ENCODE measurements at places on chromosomes 11 and 22. TPM values are rescaled to one million over a fixed set of nuclear protein-coding genes. Genes with fewer than 3 reads are reported as not detected.

GRCh38 chr11:118226781-118227180 is 2.0 kb upstream of the JAML start:
- DNase-seq = no peak
- peak overlapping the region; percentile 30 for H3K4me3 ChIP-seq
- no peaks in the 10 kb centered on the region for H3K27me3 ChIP-seq
- no peak overlapping the region for H3K27ac ChIP-seq
- H3K4me1 ChIP-seq = peaks cover 52% of the 10 kb centered on the region

- no peaks in the 10 kb centered on the region for H3K36me3 ChIP-seq
- H3K4me3 ChIP-seq = no peak overlapping the region
- H3K27ac ChIP-seq = no peak overlapping the region
- no peaks in the 10 kb centered on the region for H3K4me1 ChIP-seq
- DNase-seq = no peak
- H3K27me3 ChIP-seq = peaks cover 38% of the 10 kb centered on the region
Measured at GRCh38 chr11:113137713-113138529, 176.5 kb upstream of the TTC12 start.

- H3K36me3 ChIP-seq = no peaks in the 10 kb centered on the region
- no peaks in the 10 kb centered on the region for H3K27me3 ChIP-seq
- no peak overlapping the region for H3K27ac ChIP-seq
- no peak for DNase-seq
- peaks cover 19% of the 10 kb centered on the region for H3K4me1 ChIP-seq
- no peak overlapping the region for H3K4me3 ChIP-seq
Measured at GRCh38 chr11:86459002-86459385, 84.3 kb downstream of the CCDC81 start.

DNA sequence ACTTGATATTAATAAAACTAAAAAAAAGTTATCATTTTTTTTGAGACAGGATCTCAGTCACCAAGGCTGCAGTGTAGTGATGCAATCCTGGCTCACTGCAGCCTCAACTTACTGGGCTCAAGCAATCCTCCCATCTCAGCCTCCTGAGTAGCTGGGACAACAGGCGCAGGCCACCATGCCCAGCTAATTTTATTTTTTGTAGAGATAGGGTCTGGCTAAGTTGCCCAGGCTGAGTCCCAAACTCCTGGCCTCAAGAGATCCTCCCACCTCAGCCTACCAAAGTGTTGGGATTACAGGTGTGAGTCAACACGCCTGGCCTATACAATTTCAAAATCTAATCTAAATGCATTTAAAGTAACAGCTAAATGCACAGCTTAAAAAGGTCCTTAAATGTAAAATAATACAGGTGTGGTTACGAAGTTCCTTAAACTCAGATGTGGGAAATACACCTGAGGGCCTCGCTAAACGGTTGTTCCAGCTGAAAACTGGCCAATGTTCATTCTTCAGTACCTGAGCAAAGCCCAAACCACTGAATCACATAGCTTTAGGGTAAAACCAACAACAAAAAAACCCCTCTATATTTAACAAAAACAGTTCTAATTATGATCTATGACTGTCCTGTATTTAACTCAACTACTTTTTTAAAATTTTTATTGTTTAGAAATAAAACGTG is 11.8 kb downstream of the NAP1L4 start:
- H3K4me1 ChIP-seq = peaks cover 48% of the 10 kb centered on the region
- DNase-seq = no peak
- H3K27me3 ChIP-seq = no peaks in the 10 kb centered on the region
- no peak overlapping the region for H3K4me3 ChIP-seq

GRCh38 chr11:6200975-6201374 is 2.0 kb downstream of the OR52W1 start:
- peak overlapping the region; percentile 27 for H3K27ac ChIP-seq
- H3K27me3 ChIP-seq = peaks cover 2% of the 10 kb centered on the region
- no peak for DNase-seq
- H3K36me3 ChIP-seq = peaks cover 8% of the 10 kb centered on the region

GRCh38 chr11:85740481-85741400 is 54.7 kb upstream of the CCDC89 start:
- H3K4me1 ChIP-seq = peaks cover 42% of the 10 kb centered on the region
- H3K36me3 ChIP-seq = peaks cover 5% of the 10 kb centered on the region
- no peak overlapping the region for H3K4me3 ChIP-seq
- no peak overlapping the region for H3K27ac ChIP-seq
- DNase-seq = no peak

GRCh38 chr22:50676180-50676636 is 3.6 kb downstream of the SHANK3 start:
- H3K4me3 ChIP-seq = no peak overlapping the region
- peaks cover 5% of the 10 kb centered on the region for H3K4me1 ChIP-seq
- no peak for DNase-seq

GRCh38 chr11:96114178-96115064 is 190.5 kb upstream of the MTMR2 start:
- H3K27me3 ChIP-seq = no peaks in the 10 kb centered on the region
- peaks cover 43% of the 10 kb centered on the region for H3K36me3 ChIP-seq
- peak overlapping the region; percentile 56 for H3K27ac ChIP-seq
- H3K4me3 ChIP-seq = no peak overlapping the region

- no peaks in the 10 kb centered on the region for H3K27me3 ChIP-seq
- H3K4me1 ChIP-seq = no peaks in the 10 kb centered on the region
- H3K4me3 ChIP-seq = no peak overlapping the region
- H3K36me3 ChIP-seq = peaks cover 7% of the 10 kb centered on the region
- no peak overlapping the region for H3K27ac ChIP-seq
- DNase-seq = no peak
Measured at GRCh38 chr11:78532991-78533390, 41.7 kb downstream of the NARS2 start.

DNA sequence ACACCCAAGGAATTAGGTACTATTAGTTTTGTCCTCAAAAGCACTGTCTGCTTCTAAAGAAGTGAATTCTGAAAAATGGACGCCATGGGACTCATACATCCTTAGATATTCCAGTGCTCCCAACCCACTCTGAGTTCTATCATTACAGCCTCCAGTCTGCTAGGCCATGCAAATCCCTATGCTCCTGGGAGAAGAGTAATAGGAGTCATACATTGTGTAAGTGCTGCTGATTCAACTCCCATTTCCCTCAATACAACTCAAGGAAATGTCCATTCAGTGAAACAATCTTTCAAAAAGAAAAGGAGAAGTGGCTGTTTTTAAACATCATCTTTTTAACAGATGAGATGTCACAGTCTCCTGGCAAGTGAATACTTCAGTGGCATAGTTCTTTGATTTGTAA is 590.2 kb upstream of the LRRC4C start:
- DNase-seq = no peak
- no peaks in the 10 kb centered on the region for H3K27me3 ChIP-seq
- no peak overlapping the region for H3K4me3 ChIP-seq
- no peaks in the 10 kb centered on the region for H3K36me3 ChIP-seq
- H3K27ac ChIP-seq = no peak overlapping the region
- H3K4me1 ChIP-seq = no peaks in the 10 kb centered on the region

- no peaks in the 10 kb centered on the region for H3K4me1 ChIP-seq
- peaks cover 2% of the 10 kb centered on the region for H3K36me3 ChIP-seq
- no peaks in the 10 kb centered on the region for H3K27me3 ChIP-seq
Measured at GRCh38 chr11:4454021-4454420, 4.9 kb downstream of the OR52K2 start.

- no peak overlapping the region for H3K4me3 ChIP-seq
- no peaks in the 10 kb centered on the region for H3K36me3 ChIP-seq
- H3K27me3 ChIP-seq = no peaks in the 10 kb centered on the region
- H3K27ac ChIP-seq = no peak overlapping the region
- H3K4me1 ChIP-seq = no peaks in the 10 kb centered on the region
Measured at GRCh38 chr11:11122749-11123148, 230.3 kb downstream of the CSNK2A3 start.

DNA sequence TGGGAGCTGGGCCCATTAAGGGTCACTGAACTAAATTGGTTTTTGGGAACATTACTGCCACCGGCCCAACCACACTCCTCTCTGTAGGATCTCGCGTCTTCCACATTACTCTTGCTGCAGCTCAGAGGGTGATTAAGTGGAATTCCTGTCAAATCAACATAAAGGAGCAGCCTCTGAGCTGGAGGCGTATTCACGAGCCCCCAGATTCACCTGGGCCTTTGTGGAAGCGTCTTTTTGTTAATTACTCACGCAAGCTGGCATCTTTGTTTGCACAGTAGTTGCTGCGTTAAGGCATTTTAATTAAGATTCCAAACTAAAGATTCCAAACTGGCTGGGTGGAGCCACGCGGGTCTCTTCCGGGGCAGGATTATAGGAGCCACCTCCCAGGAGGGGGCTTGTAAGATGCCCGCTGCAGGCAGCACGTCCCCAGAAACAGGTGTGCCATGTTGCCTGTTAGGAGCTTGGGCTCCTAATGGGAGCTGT is 21.5 kb upstream of the RFPL3 start:
- H3K4me3 ChIP-seq = no peak overlapping the region
- peaks cover 23% of the 10 kb centered on the region for H3K27me3 ChIP-seq
- no peaks in the 10 kb centered on the region for H3K36me3 ChIP-seq
- no peaks in the 10 kb centered on the region for H3K4me1 ChIP-seq
- no peak overlapping the region for H3K27ac ChIP-seq

OR51B2 gene
- not detected for total RNA-seq

ENTHD1 gene
- 0.59 TPM for total RNA-seq

SERPIND1 gene
- not detected for total RNA-seq

NELL1 gene
- not detected for total RNA-seq

PDE3B gene
- 24.7 TPM for total RNA-seq

USH1C gene
- total RNA-seq = not detected

BAIAP2L2 gene
- total RNA-seq = 0.88 TPM

MRGPRX4 gene
- not detected for total RNA-seq

ABTB2 gene
- 1.2 TPM for total RNA-seq

SYCE3 gene
- total RNA-seq = 3.8 TPM

TRIM49 gene
- total RNA-seq = not detected

WT1 gene
- not detected for total RNA-seq
